ENCODE measurements at places on chromosomes 6 and 20.

- DNase-seq = no peak
Measured at GRCh38 chr6:11909696-11910132, 102.4 kb upstream of the HIVEP1 start.

DNA sequence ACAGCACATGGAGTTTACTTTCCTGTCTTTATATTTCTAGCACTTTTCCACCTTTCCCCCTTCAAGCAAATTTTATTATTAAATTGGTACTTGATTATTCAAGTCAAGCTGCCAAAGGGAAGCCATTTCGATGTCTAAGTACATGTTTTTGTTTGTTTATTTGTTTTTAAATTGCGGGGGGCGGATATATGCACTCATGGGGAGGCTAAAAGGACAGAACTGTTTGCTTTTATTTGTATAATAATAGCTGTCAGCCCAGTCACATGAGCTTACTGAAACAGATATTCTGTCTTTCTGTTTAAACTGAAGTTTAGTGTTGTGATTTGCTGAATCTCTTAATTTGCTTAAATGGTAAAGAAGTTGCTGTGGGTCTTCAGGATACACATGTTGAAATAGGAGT lies 49.6 kb upstream of the PLCG1 start:
- DNase-seq = no peak

- no peak for DNase-seq
Measured at GRCh38 chr20:62879275-62880146, 17.9 kb upstream of the TCFL5 start.

- no peak for DNase-seq
Measured at GRCh38 chr6:103011605-103012004, 1618.1 kb downstream of the GRIK2 start.

- no peak for DNase-seq
Measured at GRCh38 chr20:19026121-19026878, 186.1 kb upstream of the SLC24A3 start.

Data from stimulated activated CD8-positive, alpha-beta memory T cell treated with anti-CD3 and anti-CD28 coated beads, Interleukin-7, amount 100 ng/mL, for 4 hours (primary cell).